ENCODE measurements at places on chromosomes 1 and 21.

- DNase-seq, result peak; percentile 59
Measured at GRCh38 chr1:111139324-111139955, 453 bp downstream of the DRAM2 start.

- DNase-seq, result no peak
Measured at GRCh38 chr1:40817791-40818263, 34.2 kb downstream of the KCNQ4 start.

DNA sequence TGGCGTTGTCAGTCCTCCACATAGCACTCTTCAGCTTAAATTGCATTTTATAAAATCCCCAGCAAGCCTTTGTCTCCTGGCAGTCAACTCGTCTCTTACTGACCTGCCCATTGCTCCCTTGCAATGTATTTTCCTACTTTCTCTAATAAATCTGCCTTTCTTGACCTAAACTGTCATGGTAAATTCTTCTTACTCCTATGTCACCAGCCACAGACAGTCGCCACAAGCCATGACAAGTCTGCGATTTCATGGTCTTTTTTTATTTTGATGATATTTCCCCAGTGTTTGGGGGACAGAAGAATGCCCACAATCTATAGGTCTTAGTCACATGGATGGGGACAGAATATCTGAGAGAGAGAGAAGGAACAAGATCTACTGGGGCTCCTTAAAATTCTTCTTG is 8.4 kb downstream of the IFNAR2 start:
- DNase-seq, result no peak

DNA sequence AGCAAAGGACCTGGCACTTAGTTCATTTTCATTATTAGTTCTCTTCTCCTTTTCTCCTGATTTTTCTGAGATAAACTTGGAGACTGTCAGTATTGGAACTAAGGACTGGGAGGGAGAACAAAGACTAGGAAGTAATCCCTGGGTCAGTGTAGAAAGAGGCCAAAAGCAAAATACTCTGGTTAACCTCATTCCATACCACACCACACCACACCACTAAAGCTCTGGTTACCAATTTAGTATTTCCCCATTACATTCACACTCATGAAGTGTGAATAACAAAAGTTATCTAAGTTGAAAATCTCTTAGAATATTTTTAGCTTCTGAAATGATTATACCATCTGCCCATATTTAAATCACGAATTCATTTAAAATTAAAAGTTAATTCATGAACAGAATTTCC is 68.9 kb upstream of the DMRTA2 start:
- DNase-seq, result no peak

DNA sequence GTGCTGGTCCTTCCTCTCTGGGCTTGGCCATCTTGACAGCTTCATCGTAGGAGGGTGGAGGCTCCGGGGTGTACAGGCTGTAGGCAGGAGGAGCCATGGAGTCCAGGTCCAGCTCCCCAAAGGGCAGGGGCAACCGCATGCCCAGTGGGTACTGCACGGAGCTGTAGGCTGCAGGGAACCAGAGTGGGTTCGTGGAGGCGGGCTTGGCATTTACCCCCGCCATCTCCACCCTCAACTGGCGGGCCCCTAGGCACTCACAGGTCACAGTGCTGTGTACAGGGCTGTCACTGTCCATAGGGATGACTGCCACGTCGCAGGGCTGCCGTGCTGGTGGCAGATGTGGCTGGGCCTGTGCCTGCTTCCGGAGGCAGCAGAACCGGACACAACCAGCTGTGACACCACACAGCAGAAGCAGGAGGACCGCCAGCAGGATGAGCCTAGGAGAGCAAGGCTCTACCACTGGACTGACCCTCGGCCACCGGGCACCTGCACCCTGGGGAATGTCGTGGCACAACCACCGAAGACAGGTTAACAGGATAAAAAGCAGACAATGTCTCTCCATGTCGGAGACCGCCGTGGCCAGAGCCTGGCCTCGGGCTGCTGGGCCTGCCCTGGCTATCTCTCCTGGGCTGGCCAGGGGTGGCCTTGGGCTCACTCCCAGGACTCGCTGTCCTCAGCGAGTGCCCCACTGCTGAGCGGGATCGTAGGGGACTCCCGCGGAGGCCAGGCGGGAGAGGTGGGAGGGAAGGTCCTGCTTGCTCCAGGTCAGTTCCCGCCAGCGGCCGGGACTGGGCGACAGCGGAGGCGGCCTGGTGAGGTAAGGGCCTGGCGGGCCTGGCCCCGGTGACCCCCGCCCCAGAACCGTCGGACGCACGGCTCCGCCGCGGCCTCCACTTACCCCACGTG is 831 bp downstream of the TMEM52 start:
- no peak for DNase-seq

DNA sequence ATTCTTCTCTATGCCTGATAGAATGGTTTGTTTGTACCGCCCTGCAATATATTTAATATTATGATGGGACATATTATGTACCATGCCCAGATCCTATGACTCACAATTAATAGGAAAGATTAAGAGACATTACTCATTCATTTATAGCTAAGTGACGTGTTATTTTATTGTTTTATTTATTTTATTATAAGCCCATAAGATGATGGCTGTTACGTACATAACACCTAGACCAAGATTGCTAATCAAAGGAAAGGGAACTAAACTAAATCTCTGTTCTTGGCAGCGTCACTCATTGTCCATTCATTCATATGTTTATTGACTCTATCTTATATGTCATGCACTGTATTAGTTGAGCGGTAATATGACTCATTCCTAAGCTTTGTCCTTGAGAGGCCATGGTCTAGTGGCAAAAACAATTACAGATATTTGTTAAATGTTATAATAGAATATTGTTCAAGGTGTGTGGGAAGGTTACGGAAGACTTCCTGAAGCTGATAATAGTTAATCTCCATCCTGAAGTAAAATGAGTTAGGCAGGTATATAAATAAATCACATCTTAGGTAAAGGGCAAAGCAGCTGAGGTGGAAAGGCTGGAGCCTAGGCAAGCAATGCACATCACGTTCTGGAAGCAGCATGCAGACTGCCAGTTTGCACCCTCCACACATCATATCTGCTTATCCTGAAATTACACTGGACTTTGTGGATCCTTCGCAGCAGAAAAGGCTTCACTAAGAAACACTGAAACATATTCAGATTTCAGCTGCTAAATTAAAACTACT is 16.6 kb upstream of the CD55 start:
- DNase-seq, result no peak

GRCh38 chr1:60865166-60865565 is 217.2 kb upstream of the NFIA start:
- DNase-seq, result no peak

- DNase-seq, result no peak
Measured at GRCh38 chr1:220717800-220718640, 27.9 kb downstream of the C1orf115 start.

- DNase-seq, result no peak
Measured at GRCh38 chr1:234660536-234661316, 50.7 kb upstream of the IRF2BP2 start.

- DNase-seq, result no peak
Measured at GRCh38 chr1:115501476-115501875, 140.3 kb upstream of the VANGL1 start.

DNA sequence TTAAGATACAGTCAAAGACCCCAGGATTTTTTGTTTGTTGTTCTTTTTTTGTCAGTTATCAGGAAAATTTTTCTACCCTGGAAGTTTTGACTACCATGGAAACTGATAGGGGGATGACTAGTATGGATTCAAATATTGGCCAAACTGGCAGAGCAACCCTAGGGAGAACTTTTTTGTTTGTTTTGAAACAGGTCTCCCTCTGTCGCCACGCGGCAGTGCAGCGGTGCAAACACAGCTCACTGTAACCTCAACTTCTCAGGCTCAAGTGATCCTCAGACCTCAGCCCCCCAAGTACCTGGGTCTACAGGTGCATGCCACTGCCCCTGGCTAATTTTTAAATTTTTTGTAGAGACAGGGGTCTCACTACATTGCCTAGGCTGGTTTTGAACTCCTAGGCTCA is 46.6 kb downstream of the TOR3A start:
- DNase-seq, result no peak

DNA sequence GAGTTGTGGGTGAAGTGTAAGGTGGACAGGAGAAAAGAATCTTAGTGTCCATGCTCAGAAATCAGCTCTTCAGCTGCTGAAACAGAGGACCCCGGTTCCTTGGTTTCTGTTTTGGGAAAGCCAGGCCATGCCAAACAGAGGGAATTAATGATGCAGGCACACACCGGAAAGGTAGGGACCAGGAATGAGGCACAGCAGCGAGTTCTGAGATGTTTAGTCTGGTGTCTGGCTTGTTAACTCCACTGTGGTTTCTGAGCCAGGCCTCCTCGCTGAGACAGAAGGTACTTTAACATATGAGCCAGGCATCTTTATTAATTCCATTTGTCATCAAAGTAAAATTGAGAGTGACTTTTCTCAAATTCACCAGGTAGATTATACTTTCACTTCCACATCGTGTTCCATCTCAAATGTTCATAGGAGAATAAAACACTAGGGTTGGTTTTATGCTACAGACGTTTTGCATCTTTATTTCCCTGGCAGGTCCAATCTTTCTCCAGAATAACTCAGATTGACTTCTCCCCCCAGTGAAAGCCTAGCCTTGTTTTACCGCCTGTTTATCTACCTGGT is 23.5 kb downstream of the LRRC8D start:
- no peak for DNase-seq

DNA sequence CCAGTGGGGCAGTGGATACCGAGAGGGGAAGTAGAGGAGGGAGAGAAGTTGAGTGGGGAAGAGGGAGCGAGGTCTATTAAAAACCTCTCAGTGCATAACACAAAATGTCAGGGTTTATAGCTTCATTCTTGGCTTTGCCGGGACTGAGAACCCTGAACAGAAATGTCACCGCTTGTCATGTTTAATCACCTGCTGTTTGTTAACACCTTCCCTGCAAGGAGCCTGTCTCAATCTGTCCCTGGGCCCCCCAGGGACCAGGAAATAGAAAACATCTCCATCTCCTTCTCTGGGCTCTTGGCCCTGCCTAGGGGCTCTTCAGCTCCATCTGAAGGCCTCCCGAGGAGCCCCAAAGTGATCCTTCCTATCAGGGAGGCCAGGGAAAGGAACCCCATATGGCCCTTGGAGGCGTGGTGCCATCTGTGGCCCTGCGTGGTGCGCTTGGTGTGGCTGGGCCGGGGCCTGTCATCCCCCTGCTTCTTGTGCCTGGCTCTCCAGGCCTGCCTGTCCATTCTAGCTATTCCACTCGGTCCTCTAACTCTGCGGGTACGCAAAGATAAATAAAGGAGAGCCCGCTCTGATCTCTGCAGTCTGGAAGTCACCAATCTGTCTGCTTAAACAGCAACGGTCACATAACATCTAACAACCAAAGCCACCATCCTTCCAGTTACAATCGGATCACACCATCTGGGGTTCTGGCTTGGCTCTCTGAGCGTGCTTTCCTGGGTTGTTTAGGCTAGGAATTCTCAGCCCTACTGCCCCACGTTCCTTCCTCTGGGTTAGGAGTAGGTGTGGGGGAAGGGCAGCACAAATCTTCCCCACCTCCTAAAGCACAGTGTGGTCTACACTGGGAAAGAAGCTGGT is 113.8 kb downstream of the CASZ1 start:
- DNase-seq, result no peak
